ENCODE measurements at places on chromosomes 4 and X.

DNA sequence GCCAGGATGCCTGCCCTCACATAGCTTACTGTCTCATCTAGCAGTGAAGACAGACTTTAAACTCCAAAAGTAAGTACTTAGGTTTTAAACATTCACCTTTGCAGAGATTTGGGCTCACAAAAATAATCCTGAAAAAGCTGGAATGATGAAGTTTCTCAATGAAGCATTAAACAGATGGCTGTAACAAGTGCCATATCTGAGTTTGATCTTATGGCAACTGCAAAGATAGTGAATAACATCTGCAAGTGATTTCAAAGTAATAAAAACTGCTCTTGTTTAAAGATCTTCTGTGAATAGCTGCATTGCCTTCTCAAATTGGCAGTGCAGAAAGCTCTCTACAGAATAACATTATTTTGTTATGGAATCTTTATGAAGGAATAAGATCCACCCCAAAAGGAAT is 271.2 kb upstream of the SMIM31 start:
- no peak for DNase-seq

DNA sequence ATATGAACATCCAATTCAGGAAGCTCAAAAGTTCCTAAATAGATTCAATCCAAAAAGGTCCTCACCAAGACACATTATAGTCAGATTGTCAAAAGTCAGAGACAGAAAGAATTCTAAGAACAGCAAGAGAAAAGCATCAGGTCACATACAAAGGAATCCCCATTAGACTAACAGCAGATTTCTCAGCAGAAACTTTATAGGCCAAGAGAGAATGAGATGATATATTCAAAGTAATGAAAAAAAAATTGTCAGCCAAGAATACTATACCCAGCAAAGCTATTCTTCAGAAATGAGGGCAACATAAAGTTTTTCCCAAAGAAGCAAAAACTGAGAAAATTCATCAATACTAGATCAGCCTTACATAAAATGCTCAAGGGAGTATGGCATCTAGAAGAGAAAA is 106.6 kb upstream of the SH3RF1 start:
- no peak for DNase-seq

GRCh38 chr4:8348071-8348470 is 78.5 kb downstream of the HTRA3 start:
- no peak for DNase-seq

DNA sequence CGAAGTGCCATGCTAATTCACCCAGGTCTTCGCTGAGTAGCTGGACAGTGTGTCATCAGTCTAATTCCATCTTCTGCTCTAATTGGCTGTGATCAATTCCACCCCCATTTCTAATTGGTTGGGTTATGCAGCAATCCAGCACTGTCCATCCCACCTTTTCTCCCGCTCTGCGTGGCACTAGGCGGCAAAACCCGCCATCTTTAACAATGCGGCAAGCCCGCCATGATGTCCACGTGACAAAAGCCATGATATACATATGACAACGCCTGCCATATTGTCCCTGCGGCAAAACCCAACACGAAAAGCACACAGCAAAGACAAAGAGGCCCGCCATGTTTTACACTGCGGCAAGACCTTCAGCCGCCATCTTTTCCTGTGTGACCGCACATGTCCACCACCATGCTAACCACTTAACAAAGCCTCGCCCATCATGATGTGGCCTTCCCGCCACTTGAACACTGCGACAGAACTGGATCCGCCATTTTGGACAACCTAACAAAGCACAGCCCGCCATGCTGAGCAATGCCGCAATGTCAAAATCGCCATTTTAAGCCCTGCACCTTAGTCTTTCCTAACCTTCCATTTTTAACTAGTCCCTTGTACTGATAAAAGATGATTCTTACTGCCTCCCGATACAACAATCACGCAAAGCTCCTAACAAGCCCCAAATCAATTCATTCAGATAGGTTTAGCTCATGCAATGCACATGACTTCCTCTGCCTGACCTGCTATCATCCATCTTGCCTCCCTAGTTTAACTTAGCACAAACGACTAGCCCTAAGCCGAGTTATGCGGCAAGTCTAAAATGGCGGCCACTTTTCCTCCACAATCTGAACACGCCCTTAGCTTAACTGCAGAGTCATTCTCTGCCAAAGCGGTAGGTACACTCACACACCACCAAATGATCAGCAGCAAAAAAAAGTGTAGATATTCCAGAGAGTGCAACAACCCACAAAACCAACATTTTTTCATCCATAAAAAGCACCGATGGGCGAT is 288.3 kb downstream of the CHIC1 start:
- no peak for DNase-seq

DNA sequence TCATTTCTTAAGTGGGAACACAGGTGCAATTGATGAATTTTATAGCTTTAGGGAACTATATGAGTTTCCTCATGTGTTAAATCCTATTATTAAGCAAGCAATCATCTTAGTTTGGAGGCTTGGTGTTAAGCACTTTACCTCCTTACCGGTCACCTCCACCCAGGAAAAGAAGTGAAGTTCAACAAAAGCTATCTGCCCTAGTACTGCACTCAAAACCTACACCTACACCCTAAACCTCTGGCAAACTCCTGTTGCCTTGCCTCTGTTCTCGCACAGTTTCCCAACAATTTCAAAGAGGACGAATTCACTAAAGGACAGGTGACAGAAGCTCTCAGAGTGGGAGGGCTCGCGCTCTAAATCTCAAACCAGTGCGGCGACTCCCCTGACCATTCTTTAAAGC is 85.7 kb upstream of the TENT5D start:
- DNase-seq, result no peak

DNA sequence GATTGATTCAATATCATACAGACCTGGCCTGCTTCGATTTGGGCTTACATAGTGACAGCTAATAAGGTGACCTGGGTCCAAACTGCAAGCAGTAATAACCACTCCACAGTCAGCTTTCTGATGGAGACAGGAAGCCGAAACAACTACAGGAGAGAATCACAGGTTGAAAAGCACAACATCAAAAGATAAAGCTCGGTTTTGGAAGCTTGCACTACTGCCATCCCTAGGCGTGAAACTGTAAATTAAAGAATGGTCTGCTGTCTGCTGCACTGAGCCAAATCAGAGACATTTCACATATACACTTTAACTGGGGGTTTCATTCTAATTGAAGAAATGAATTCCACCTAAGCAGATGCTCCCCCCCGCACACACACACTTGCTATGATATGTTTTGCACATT is 116.3 kb downstream of the DHX15 start:
- no peak for DNase-seq

GRCh38 chrX:150602296-150602695 is 33.9 kb downstream of the MTM1 start:
- DNase-seq, result no peak

DNA sequence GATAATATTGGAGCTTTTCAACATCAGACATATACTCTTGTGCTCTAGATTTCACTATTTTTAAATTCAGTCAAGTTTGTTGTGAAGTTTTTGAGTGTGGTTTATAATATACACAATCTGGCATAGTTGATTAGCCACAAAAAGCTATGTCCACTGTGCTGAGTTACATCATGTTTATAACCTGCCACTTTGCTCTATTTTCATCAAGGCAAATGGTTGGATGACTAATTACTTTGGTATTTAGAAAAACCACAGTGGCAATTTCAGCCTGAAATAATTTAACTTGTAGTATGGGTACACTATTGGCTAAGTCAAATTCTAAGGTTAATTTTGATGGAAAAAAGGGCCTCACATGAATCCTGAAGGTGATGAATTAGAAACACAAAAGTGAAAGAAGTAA is 262.6 kb downstream of the C4orf33 start:
- DNase-seq, result no peak

DNA sequence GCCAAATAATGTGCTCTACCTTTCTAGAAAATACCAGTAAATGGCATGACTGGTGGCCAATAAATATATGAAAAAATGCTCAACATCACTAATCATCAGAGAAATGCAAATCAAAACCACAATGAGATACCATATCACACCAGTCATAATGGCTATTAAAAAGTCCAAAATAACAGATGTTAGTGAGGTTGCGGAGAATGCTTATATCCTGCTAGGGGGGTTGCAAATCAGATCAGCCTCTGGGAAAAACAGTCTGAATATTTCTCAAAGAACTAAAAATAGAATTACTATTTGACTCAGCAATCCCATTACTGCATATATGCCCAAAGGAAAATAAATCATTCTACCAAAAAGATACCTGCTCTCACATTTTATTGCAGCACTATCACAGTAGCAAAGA is 115.1 kb downstream of the RASGEF1B start:
- no peak for DNase-seq

- DNase-seq, result no peak
Observed at GRCh38 chrX:137118136-137118535, 84.3 kb upstream of the GPR101 start.

GRCh38 chr4:69689599-69689998 is 36.6 kb upstream of the UGT2A1 start:
- DNase-seq, result peak; percentile 2

- DNase-seq, result no peak
Observed at GRCh38 chrX:150880808-150881165, 17.7 kb downstream of the CD99L2 start.
